Stimulated activated CD4-positive, alpha-beta T cell treated with anti-CD3 and anti-CD28 coated beads, TNF-alpha, amount 100 ng/mL, for 1 hour (primary cell): ENCODE measurements at places on chromosomes 7 and 10.
A peak's percentile ranks its signal among the peaks of the same experiment; 100 is the strongest.

- DNase-seq, result no peak
These were observed 43.6 kb upstream of the LRRTM3 start for GRCh38 chr10:66882271-66882670.

DNA sequence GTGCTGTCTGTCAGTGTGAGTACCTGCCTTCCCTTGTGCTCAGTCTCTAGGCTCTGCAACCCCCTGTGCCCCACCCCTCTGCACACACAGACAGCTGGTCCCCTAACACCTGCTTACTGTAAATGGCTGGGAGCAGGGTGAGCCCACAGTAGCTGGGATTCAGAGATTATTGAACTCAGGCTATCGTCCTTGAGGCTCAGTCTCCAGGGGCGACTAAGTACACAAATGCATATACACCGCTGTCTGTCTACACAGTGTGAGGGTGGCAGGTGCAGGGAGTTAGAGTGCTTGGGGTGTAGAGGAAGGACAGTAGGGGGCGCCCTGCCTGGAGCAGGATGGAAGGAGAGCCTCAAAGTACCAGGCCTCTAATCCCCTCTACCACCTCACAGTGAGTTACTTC, 12.9 kb downstream of the UPP1 start:
- no peak for DNase-seq

GRCh38 chr10:100148353-100149211, 37.2 kb downstream of the ERLIN1 start:
- DNase-seq, result peak; percentile 29

GRCh38 chr10:91299999-91300575, 79.6 kb downstream of the PCGF5 start:
- DNase-seq, result no peak

DNA sequence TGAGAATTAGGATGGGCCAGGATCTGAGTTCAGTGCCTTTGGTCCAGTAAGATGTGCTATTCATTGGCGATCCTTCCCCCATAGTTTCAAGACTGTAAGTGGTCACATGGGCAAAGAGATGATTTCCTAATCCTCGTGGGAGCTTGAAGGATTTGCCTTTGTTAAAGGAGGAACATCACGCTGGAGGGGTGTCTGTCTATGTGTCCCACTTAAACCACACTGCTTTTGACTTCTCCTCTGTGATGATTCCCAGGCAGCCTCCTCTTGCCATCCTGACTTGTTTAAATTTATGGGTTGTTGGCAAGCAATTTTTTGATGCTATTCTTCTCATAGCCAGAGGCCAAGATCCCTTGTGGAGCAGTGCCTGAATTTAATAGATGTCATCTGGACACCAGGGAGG, 154.0 kb downstream of the TCF7L2 start:
- no peak for DNase-seq

GRCh38 chr7:56375173-56375572, 259.0 kb upstream of the NUPR2 start:
- no peak for DNase-seq

- DNase-seq, result no peak
These were observed 244.2 kb downstream of the CCDC3 start for GRCh38 chr10:12757351-12757750.

- no peak for DNase-seq
These were observed 16.5 kb downstream of the ARPC1B start for GRCh38 chr7:99390941-99391602.

DNA sequence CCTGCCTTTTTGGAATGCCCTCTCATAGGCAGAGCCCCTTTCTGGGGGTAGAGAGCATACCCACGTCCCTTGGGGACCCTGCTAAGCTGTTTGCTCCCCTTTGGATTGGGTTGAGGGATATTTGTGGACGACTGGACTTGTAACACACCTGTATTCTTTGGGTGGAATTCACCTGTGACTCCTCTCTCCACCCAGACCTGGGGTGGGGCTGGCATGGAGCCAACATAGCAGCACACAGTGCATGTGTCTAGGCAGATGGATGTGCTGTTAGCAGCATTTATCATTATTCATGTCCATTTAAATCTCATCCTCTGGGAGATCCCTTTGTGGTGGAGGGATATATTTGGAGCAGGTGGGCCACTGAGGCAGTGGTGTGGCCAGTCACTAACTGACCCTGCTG, 51.0 kb downstream of the CDH23 start:
- DNase-seq, result no peak

DNA sequence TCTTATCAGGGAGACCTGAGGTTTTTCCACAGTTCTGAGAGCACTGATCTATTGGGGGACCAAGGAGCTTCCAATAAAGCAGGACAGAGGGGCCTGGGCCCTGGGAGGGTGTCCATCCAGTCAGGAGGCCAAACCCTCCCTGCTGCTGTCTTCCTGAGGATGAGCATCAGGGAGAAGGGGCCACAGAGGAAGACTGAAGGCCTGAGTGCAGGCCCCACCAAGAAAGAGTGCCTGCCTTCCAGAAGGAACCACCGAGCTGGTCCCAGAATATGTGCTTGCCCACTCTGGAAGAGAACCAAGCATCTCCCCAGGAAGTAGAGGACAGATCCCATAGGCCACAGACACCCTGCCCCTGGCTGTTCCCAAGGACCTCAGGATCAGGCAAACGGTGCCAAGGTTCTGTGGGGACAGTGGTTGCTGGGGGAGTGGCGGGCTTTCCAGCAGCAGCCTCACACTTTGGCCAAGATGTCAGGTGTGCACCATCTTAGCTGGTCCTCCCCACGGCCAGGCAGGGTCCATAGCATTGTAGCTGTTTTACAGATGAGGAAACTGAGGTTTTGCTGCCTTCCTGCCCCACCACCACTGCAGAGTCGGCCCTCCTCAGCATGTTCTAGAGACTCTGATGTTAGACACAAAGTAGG, 199.4 kb downstream of the GRID1 start:
- DNase-seq, result no peak

DNA sequence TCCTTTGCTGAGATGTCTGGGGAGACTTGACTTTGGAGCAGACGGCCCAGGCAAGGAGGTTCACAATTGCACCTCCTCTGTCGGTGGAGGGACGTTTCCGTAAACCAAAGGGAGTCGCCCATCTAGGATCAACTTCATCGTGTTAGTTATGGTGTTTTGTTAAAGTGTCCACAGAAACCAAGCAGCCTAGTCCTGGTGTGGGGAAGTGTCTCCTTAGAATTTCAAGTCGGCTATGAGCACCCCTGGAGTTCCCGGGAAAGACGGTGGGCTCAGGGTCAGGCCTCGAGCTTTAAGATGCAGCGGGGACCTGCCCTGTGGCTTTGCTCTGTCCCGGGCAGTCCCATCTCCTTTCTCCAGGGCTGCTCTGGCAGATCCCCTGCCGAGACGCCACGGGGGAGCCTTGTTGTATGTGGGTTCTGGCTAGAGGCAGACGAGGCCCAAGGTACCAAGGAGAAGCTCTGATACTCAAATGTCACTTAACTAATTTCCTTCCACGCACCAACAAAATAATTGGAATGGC, 319.2 kb downstream of the ADARB2 start:
- no peak for DNase-seq

DNA sequence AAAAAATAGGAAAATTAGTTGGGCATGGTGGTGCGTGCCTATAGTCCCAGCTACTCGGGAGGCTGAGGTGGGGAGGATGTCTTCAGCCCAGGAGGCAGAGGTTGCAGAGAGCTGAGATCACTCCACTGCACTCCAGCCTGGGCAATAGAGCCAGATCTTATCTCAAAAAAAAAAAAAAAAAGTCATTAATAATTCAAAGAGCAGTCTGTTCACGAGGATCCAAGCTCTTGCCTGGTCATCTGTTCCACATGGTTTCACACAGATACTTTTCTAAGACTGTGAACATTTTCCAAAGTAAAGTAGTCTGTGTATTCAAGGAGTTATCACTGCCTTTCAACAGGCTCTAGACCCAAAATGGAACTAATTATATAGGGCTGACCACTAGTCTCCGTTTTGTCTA, 86.9 kb downstream of the ZNF277 start:
- no peak for DNase-seq

GRCh38 chr10:121530481-121531075, 67.7 kb downstream of the FGFR2 start:
- DNase-seq, result no peak

GRCh38 chr10:62024026-62024701, 122.7 kb downstream of the ARID5B start:
- no peak for DNase-seq

DNA sequence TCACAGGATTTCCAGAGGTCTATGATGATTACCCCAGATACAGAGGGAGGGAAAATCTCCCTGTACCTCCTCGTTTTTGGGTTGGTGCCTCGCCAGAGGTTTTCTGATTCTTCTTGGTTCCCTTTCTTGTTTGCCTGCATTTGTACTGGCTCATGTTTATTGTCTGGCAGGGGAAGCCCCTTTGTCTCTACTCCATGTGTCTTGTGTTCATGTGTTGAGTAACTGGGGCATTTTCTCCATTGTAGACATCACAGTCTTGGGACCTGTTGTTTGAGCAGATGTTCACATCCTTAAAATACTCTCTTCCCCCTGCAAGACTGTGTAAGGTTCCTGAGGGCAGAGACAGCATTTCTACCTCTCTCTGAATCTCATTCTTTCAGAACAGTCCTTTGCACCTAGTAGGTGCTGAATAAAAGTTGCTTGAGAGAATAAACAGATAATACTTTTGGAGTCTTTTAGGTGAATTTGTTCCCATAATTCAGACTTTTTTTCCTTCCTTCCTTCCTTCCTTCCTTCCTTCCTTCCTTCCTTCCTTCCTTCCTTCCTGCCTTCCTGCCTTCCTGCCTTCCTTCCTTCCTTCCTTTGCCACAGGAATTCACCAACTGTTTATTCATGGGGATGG, 25.1 kb downstream of the CDK14 start:
- no peak for DNase-seq

GRCh38 chr7:81839708-81840369, 70.0 kb upstream of the HGF start:
- no peak for DNase-seq

- DNase-seq, result no peak
These were observed 5.7 kb upstream of the SMKR1 start for GRCh38 chr7:129496653-129497052.

DNA sequence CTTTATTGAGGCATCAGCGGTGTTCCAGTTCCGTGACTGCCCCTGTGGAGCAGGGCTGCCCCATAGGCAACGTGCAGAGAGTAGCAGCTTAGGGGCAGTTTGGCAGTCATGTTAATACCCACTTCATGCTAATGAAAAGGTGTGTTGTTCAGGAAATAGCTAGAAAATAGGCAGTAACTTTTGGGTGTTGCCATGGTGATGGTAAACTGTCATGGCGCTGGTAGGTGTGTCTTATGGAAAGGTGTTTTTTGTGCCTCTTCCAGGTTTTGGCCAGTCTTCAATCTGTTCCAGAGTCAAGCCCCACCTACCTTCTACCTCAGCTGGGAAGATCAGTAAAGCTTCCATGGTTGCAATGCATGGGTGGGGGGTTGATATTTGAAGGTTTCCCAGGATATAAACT, 36.3 kb upstream of the MINDY3 start:
- no peak for DNase-seq

DNA sequence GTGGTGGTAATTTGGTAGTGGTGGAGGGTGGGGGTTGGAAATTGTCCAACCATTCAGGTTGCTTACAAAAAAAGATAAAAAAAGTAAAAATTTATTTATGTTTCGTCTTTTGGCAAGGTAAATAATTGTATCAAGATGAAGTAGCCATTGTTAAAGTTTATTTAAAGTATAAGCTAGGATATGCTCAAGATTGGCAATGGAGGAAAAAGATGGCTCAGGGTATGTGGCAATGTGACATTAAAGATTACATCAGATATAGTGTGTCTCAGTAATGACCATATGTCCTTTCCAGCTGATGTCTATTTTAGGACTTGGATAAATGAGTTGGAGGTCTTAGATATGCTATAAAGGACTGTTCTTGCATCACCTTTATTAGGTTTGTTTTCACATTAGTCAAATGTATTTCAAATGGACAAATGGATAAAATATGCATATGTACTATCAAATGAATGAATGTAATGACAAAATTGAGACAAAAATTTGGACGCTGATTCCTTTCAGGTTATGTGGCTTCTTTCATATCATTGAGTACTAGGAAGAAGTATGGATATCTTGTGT, 60.9 kb downstream of the ST7 start:
- DNase-seq, result no peak
